ENCODE measurements at places on chromosomes 3 and 15.

DNA sequence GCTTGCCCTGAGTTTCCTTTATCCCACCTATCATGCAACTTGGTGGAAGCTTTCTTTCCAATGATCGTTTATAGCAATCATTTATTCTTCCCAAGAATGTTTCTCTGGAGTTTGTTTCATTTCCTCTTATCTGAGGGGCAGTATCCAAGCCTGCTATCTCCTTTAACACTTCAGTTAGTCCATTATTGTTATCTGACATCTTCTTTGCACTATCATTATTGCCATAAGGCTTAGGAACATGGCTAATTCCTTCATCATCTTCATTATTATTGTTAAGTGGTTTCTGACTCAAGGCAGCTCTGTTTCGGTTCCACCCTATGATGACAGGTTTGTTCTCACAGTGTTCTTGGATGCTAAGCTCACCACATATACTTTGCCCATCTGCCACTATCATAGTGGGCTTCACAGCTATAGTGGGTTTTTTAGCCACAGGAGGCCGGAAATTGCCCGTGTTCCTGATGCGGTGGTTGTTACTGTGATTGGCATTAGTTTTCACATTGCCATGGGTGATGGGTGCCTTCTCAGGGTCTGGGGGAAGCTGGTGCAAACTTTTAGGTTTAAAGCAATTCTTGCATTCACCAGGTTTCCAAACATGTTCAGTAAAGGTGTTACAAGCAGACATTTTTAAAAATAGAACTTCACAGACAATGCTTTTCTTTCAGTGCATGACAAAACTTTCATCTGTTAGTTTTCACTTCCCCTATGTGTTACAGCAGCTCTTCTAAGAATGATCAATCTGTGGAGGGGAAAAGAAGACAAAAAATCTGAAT is 110.6 kb upstream of the TSPAN3 start:
- peak; percentile 29 for DNase-seq
- peaks cover 50% of the 10 kb centered on the region for H3K4me1 ChIP-seq
- H3K27me3 ChIP-seq: no peaks in the 10 kb centered on the region
- H3K4me3 ChIP-seq: peak overlapping the region; percentile 49

DNA sequence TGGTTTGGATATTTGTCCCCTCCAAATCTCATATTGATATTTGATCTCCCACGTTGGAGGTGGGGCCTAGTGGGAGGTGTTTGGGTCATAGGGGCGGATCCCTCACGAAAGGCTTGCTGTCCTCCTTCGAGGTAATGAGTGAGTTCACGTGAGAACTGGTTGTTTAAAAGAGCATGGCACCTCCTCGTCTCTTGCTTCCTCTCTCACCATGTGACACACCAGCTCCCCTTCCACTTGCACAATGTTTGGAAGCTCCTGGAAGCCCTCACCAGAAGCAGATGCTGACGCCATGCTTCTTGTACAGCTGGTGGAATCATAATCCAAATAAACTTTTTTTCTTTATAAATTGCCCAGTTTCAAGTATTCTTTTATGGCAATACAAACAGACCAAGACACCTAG is 38.6 kb downstream of the RFTN1 start:
- H3K27me3 ChIP-seq: no peaks in the 10 kb centered on the region
- H3K27ac ChIP-seq: no peak overlapping the region
- peaks cover 48% of the 10 kb centered on the region for H3K4me1 ChIP-seq
- DNase-seq: no peak
- H3K36me3 ChIP-seq: peaks cover 5% of the 10 kb centered on the region

GRCh38 chr15:92226020-92226612 is 167.6 kb upstream of the ST8SIA2 start:
- H3K4me3 ChIP-seq: no peak overlapping the region
- H3K27ac ChIP-seq: no peak overlapping the region
- no peaks in the 10 kb centered on the region for H3K36me3 ChIP-seq
- peaks cover 60% of the 10 kb centered on the region for H3K27me3 ChIP-seq
- H3K4me1 ChIP-seq: no peaks in the 10 kb centered on the region
- no peak for DNase-seq

- no peak for DNase-seq
- peaks cover 4% of the 10 kb centered on the region for H3K4me1 ChIP-seq
- peak within 1 kb of the TSS; percentile 76 for H3K4me3 ChIP-seq
- H3K27ac ChIP-seq: no peak within 1 kb of the TSS
Measured at GRCh38 chr3:183252973-183253527, at the start of gene B3GNT5. B3GNT5 (plus strand) TSS chr3:183253253; CDS start chr3:183269799, 16,546 bp downstream.

DNA sequence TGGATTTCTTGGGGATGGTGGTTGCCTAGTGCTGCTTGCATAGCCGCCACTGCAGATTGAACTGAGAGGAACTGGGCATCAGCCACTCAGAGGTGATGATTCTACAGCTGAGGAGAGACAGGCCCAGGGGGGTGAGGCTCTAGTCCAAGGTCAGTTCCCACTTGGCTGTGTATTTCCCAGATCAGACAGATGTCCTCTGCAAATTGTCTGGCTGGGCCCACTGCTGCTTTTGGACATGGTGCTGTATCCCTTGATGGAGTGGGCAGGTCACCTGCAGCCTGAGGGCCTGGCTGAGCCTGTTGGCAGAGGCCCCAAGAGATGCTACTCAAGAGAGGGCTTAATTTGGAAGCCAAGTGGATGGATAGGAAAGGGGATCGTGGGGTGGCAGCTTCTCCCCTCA is 124.5 kb upstream of the CTDSPL start:
- no peak overlapping the region for H3K27ac ChIP-seq
- H3K27me3 ChIP-seq: peaks cover 44% of the 10 kb centered on the region
- no peak overlapping the region for H3K4me3 ChIP-seq
- no peak for DNase-seq
- no peaks in the 10 kb centered on the region for H3K36me3 ChIP-seq

DNA sequence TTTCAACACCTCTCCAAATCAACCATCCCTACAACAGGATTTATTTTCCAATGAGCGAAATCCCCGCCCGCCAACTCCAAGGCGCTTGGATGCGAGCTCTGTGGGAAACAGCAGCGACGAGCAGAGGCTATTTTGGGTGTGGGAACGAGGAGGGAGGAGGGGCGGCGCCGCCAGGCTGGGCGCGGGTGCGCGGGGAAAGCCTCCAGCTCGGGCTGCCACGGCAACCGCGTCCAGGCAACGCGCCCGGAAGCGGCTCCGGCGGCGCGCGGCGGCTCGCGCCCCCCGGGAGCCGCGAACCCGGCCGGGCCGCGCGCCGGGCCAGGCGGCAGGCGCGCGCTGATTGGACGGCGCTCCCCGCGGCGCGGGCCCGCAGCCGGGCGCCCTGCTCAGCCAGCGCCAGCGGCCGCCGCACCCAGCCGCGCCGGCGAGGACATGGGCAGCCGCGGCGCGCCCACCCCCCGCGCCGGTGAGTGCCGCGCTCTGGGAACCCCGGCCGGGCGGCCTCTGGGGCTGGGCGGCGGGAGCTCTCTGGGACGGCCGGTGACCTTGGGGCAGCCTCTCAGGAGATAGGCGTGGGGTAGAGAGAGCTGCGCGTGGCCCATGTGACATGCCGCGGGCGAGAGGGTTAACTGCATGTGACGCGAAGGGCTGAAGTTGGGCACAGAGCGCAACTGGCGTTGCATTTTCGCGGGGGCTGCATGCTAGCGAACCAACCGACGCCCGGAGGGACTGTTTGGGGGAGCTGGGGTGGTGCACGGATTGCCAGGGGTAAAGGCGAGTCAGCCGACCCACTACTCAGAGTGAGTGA is at the start of gene FAM81A:
FAM81A (plus strand) TSS at position 370 of the 808 bp plus-strand sequence. CDS start 20,441 bp downstream, outside the sequence.
- no peak for DNase-seq
- H3K4me1 ChIP-seq: peaks cover 13% of the 10 kb centered on the region
- peaks cover 65% of the 10 kb centered on the region for H3K27me3 ChIP-seq
- peaks cover 3% of the 10 kb centered on the region for H3K36me3 ChIP-seq
- no peak within 1 kb of the TSS for H3K27ac ChIP-seq

DNA sequence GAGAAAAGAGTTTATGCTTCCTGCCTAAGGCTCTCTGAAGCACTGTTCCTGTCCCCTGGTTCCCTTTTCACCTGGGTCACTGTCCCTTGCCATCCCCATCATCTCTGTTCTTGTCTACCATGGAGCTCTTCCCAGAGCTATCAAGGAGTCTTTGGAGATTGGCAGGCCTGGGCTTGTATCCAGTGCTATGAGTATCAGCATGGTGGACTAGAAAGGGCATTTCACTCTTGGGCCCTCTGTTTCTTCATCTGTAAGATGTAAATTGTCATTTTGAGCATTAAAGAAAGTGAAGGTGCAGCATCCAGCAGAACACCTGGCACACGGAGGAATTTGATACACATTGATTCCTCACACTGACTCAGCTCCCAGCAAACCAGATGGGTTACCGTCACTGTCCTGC is 388.2 kb downstream of the CACNA2D3 start:
- no peaks in the 10 kb centered on the region for H3K4me1 ChIP-seq
- no peak overlapping the region for H3K4me3 ChIP-seq
- H3K27me3 ChIP-seq: no peaks in the 10 kb centered on the region
- H3K27ac ChIP-seq: no peak overlapping the region
- no peak for DNase-seq

Measured in central memory CD8-positive, alpha-beta T cell (primary cell).